ENCODE measurements at places on chromosomes 6 and 20.

DNA sequence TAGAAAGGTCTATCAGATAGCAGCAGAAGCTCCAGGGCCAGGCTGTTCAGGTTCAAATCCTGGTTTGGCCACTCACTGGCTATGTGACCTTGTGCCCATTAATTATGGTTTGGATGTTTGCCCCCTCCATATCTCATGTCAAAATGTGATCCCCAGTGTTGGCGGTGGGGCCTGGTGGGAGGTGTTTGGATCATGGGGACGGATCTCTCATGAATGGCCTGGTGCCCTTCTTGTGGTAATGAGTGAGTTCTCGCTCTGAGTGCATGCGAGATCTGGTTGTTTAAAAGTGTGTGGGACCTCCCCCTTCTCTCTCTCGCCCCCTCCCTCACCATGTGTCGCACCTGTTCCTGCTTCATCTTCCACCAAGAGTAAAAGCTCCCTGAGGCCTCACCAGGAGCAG is 240.9 kb downstream of the LRFN2 start:
- no peak for DNase-seq

DNA sequence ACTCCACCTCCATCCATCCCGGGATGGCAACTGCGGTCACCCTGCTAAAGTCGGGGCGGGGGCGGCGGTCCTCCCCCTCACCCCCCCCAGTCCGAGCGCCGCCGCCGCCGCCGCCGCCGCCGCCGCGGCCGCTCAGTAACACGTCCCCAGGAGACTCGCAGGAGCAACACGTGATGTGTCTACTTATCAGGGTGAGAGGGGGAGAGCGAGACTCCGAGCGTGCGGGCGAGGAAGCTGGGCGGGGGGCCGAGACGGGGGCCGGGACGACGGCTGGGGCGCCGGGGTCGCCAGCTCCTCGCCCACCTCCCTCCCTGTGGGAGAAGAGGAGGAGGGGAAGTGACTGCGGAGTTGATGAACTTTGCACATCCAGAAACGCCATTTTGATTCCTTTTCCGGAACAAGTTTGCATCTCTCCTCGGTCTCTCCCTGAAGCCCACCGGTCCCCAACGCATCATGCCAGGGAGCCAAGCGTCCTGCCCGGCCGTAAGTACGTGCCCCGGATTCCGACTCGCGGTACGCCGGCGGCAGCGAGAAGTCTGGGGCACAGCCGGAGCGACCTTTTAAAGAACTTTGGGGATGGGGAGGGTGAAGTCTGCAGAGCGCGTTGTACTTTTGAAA is at the start of gene RREB1:
RREB1 (plus strand) TSS at position 384 of the 618 bp plus-strand sequence. CDS start 73,951 bp downstream, outside the sequence.
- no peak for DNase-seq

DNA sequence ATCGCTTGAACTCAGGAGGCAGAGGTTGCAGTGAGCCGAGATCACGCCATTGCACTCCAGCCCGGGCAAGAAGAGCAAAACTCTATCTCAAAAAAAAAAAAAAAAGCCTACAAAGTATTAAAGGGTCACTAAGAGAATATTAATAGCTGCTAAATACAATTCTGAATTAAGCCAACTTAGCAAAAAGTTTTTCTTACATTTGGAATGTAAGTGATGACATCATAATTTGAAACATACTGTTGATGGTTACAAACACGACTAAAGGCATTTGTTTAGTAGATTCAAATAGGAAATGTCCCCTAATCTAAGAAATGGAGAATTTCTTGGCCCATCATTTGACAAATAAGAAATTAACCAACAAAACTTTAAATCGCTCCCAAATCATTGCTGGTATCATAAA is 282.8 kb downstream of the RNGTT start:
- DNase-seq = no peak

GRCh38 chr20:45121388-45121787 is 2.9 kb downstream of the WFDC12 start:
- no peak for DNase-seq

DNA sequence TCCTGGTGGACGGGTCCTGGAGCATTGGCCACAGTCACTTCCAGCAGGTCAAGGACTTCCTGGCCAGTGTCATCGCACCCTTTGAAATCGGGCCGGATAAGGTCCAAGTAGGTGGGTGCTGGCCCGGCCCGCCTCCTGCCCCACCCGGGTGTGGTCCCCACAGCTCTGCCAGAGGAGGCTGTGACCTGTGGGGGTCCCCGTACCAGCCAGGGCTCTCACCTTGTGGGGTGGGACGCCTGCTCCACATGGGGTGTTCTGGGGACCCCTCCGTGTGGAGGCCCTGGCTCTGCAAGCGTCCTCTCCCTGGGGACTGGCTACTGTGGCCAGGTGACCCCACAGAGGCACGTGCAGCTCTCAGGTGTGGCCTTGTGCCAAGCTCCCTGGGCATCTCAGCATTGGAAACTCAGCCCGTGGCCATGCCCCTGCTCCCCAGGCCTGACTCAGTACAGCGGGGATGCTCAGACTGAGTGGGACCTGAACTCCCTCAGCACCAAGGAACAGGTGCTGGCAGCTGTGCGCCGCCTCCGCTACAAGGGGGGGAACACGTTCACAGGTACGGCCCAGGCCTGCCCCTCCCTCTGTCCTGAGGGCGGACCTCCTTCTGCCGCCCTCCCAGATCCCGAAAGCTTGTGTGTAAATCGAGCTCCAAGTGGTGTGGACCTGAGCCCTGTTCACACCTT is 14.7 kb downstream of the COL20A1 start:
- no peak for DNase-seq

- no peak for DNase-seq
These were observed 426.7 kb upstream of the ID4 start for GRCh38 chr6:19410481-19410880.

All from stimulated activated CD4-positive, alpha-beta T cell treated with anti-CD3 and anti-CD28 coated beads, Interleukin-1b, Interleukin-23, amount 100 ng/mL, for 1 hour (primary cell).